ENCODE measurements at places on chromosomes 7 and 10.

DNA sequence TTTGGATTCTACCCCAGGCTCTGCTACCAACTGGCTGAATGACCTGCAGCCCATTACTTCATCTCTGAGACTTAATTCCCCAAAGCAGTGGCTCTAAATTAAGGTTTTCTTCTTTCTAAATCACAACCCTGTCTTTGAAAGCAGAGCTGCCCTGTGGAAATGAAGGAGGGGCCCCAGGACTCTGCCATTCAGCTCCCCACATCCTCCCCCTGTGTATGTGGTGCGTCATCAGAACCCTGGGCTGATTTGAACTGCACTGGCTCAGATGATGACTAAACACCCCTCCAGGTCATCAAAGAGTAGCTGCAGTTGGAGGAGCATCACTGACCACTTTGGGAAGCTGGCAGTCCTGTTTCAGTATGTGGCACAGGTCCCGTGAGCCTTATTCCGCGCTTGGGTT is 46.6 kb downstream of the BPGM start:
- no peak for DNase-seq
- no peaks in the 10 kb centered on the region for H3K36me3 ChIP-seq
- H3K27ac ChIP-seq = no peak overlapping the region
- peaks cover 4% of the 10 kb centered on the region for H3K4me1 ChIP-seq
- H3K4me3 ChIP-seq = no peak overlapping the region
- H3K27me3 ChIP-seq = no peaks in the 10 kb centered on the region

GRCh38 chr10:97426776-97427570 is 982 bp downstream of the PGAM1 start:
- peaks cover 17% of the 10 kb centered on the region for H3K4me1 ChIP-seq
- H3K36me3 ChIP-seq = peaks cover 26% of the 10 kb centered on the region
- H3K27ac ChIP-seq = peak overlapping the region; percentile 76
- no peaks in the 10 kb centered on the region for H3K27me3 ChIP-seq

DNA sequence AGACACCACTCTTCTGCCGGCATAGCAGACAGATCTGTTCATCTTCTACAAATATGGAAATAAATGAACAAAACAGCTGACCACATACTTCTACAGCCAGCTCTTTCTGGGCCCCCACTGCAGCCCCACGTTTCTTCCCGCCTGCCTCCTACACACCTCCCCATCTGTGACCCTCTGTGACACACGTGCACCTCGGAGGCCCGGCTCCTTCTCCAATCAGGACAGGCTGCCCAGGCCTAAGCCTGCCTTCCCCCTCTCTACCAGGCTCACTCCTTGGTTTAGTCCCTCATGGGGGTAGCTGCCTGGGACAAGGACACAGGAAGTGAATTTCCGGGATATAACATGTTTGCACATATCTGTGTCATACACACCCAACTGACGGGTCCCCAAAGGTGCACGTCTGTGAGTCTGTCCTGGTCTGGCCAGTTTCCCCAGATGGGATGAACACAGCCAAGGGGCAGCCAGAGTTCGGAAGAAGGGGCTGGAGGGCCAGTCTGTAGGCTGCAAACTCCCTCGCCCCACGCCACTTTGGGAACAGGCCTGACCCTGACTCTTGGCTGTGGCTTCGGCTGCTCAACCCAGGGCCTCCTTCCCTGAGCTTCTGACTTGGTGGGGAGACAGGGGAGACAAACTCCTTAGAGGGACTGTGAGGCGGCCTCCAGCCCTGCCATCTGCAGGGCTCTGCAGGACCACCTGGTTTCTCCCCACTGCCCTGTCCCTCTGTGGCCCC is 30.3 kb downstream of the PITRM1 start:
- no peaks in the 10 kb centered on the region for H3K27me3 ChIP-seq
- no peak for DNase-seq
- H3K4me1 ChIP-seq = no peaks in the 10 kb centered on the region
- no peak overlapping the region for H3K27ac ChIP-seq
- peaks cover 93% of the 10 kb centered on the region for H3K36me3 ChIP-seq

GRCh38 chr7:95318501-95319100 is 5.7 kb downstream of the PON1 start:
- no peak for DNase-seq
- no peak overlapping the region for H3K4me3 ChIP-seq
- H3K27ac ChIP-seq = no peak overlapping the region
- peaks cover 20% of the 10 kb centered on the region for H3K4me1 ChIP-seq
- no peaks in the 10 kb centered on the region for H3K36me3 ChIP-seq

DNA sequence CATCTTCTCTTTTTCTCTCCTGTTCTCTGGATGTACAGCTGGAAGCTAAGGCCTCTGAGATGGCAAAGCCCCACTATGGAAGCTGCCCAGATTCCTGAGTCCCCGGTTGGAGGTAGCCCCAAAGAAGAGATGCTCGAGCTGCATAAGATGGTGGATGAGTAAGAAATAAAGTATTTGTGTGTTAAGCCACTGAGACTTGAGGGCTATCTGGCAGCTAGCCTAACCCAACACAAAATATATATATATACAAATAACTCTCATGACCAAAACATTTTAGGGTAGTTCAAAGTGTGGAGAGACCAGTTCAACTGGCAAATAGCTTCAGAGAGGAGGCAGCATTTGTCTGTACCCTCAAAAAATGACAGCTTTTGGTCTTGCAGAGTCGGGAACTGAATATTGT is 72.4 kb upstream of the PDE1C start:
- no peak overlapping the region for H3K27ac ChIP-seq
- H3K4me3 ChIP-seq = no peak overlapping the region
- no peaks in the 10 kb centered on the region for H3K27me3 ChIP-seq
- no peaks in the 10 kb centered on the region for H3K36me3 ChIP-seq
- H3K4me1 ChIP-seq = no peaks in the 10 kb centered on the region

GRCh38 chr7:139851770-139852481 is 22.9 kb downstream of the TBXAS1 start:
- H3K4me1 ChIP-seq = no peaks in the 10 kb centered on the region
- no peak for DNase-seq
- no peak overlapping the region for H3K4me3 ChIP-seq
- no peak overlapping the region for H3K27ac ChIP-seq
- H3K36me3 ChIP-seq = no peaks in the 10 kb centered on the region

GRCh38 chr7:158530800-158531609 is 56.6 kb downstream of the PTPRN2 start:
- H3K36me3 ChIP-seq = no peaks in the 10 kb centered on the region
- no peak for DNase-seq
- no peaks in the 10 kb centered on the region for H3K4me1 ChIP-seq
- no peak overlapping the region for H3K27ac ChIP-seq
- H3K27me3 ChIP-seq = no peaks in the 10 kb centered on the region

DNA sequence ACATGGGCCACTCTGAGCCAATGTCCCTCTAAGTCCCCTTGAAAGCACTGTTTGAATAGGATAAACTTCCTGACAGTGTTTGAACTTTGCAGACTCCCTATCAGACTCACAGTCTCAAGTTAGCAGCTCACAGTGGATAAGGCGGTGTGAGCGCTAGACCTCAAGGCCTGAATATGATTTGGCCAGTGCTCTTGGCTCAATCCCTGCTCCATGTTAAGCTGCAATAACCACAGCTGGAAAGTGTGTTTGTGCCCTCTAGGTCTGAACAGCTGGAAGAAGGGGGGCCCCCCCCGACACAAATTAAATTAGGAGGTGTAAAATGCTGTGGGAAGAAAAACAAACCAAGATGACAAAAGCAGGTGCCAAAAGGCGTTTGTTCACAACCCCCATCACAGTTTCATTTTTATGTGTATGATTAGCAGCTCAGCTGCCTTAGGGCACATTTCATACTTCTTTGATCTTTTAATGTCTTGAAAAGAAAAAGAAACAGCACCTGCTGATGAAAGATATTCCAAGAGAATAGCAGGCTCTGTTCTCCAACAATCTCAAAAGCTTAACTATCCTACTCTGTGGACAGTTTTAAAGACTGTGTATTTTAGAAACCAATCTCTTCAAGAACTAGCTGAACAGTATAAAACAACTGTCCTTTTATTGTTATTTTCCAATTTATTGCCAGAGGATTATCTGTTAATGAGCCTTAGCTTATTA is 167.6 kb downstream of the SNX13 start:
- H3K27me3 ChIP-seq = no peaks in the 10 kb centered on the region
- H3K4me3 ChIP-seq = no peak overlapping the region
- H3K36me3 ChIP-seq = no peaks in the 10 kb centered on the region
- H3K27ac ChIP-seq = no peak overlapping the region

DNA sequence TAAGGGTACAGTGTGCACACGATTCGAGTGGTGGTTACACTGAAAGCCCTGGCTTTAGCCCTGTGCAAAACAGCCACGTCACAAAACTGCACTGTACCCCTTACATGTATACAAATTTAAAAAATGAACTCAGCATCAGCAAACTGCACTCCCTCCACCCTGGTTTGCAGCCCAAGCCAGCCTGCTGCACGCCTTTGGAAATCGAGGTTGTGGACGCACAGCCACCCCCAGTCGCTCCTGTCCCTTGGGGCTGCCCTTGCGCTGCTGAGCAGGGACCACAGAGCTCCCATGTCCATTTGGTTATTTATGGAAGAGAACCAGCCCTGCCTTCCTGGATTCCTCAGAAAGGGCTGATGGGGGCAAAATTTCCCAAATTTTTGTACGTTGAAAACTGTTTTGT is 98.8 kb downstream of the INPP5A start:
- H3K27ac ChIP-seq = no peak overlapping the region
- H3K36me3 ChIP-seq = no peaks in the 10 kb centered on the region
- H3K4me1 ChIP-seq = peaks cover 14% of the 10 kb centered on the region

GRCh38 chr7:87083865-87084519 is 24.5 kb upstream of the ELAPOR2 start:
- no peaks in the 10 kb centered on the region for H3K36me3 ChIP-seq
- DNase-seq = no peak
- no peaks in the 10 kb centered on the region for H3K27me3 ChIP-seq
- no peak overlapping the region for H3K27ac ChIP-seq
- no peak overlapping the region for H3K4me3 ChIP-seq
- H3K4me1 ChIP-seq = no peaks in the 10 kb centered on the region

DNA sequence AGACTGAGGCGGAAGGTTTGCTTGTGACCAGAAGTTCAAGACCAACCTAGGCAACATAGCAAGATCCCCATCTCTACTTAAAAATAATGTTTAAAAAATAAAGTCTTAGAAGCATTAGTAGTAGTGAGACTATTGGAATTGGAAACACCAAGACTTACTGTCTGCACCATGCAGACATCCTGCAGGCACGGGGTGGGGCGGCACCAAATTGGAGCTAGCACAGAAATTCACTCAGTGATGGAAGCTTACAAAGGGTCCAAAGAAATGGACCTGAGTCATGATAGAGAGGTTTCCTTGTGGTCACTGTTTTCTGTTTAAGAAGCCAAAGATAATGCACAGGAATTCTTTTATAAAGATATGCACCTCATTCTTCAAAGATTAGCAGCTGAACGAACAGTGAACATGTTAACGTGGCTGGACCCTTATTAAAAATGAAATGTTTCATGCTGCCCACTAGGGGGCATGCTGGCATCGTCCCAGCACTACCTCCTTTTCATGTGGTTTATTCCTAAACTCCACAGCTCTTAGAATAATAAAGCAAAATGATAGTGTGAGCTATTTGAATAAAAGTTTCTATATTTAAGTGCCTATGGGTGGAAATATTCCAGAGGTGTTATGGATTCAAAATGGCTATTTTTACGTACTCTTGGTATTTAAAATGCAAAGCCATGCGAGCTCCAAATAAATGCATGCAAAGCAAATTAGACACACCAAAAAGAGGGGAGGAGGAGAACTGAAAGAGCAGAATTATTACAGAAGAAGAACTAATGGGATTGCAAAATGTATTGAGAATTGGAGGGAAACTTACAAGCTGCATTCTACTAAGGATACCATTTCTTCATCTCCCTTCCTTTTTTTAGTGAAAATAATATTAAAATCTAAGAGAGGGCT is 28.6 kb downstream of the PDSS1 start:
- H3K27me3 ChIP-seq = no peaks in the 10 kb centered on the region
- H3K4me1 ChIP-seq = no peaks in the 10 kb centered on the region
- DNase-seq = peak; percentile 45
- H3K27ac ChIP-seq = no peak overlapping the region
- H3K36me3 ChIP-seq = peaks cover 52% of the 10 kb centered on the region
- no peak overlapping the region for H3K4me3 ChIP-seq

GRCh38 chr7:95095966-95096540 is 188.7 kb downstream of the PPP1R9A start:
- H3K36me3 ChIP-seq = no peaks in the 10 kb centered on the region
- H3K27ac ChIP-seq = no peak overlapping the region
- H3K4me3 ChIP-seq = no peak overlapping the region
- H3K4me1 ChIP-seq = peaks cover 5% of the 10 kb centered on the region
- H3K27me3 ChIP-seq = no peaks in the 10 kb centered on the region

DNA sequence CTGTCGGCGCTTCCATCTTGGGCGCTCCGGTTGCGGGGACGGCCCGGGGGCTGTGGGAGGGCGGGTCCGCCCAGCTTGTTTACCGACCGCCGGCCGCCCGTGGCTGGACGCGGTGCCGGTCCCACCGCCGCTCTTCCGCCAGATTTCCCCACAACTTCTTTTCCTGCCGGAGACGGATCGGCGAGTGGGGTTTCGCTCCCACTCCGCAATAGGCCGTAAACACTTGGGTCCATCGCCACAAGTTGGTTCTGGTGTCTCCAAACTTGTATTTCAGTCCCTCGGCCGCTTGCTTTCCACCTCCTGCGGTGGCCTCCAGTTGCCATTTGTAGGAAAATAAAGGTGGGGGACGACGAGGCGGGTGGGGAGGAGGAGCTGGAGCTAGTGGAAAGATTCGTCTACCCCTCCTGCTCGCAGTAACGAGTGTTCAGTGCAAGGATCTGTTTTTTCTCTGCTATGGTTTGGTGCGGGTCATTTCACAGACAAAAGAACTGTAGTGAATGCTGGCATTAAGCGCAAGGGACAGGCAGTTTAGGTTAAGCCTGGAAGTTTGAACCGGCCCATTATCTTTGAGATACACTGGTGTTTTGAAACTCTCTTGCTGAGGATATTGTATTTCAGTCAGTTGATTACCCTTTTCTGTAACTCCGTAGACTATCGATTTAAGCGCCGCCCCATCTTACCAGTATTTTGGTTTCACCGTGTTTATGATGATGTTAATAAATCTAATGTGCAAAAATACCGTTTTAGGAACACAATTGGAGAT is 24.3 kb upstream of the ZRANB1 start:
- peak overlapping the region; percentile 96 for H3K27ac ChIP-seq
- H3K36me3 ChIP-seq = peaks cover 3% of the 10 kb centered on the region
- no peaks in the 10 kb centered on the region for H3K27me3 ChIP-seq
- H3K4me3 ChIP-seq = peak overlapping the region; percentile 86
- peaks cover 9% of the 10 kb centered on the region for H3K4me1 ChIP-seq

DNA sequence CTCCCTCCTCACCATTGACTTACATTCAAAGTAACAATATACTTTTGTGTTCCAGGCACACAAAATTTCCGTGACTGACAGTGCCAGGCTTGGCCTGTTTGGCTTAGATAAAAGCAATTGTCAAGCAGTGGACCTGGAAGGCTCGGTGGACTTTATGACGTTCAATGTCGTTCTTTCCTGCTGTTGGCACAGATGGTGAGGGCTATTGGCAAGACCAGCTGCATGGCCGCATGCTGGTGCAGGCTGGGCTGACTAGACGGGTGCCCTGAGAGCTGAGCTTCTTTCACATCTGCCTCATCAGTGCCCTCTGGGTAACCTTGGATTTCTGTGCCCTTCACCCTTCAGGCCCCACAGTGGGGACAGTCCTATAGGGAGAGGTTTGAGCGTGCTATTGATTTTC is 45.2 kb downstream of the WIPF3 start:
- no peaks in the 10 kb centered on the region for H3K36me3 ChIP-seq
- H3K4me1 ChIP-seq = peaks cover 59% of the 10 kb centered on the region
- H3K27me3 ChIP-seq = no peaks in the 10 kb centered on the region
- no peak overlapping the region for H3K4me3 ChIP-seq
- H3K27ac ChIP-seq = no peak overlapping the region

GRCh38 chr7:27434756-27435400 is 192.3 kb downstream of the EVX1 start:
- peaks cover 4% of the 10 kb centered on the region for H3K27me3 ChIP-seq
- no peaks in the 10 kb centered on the region for H3K36me3 ChIP-seq
- no peak overlapping the region for H3K27ac ChIP-seq
- no peak for DNase-seq
- H3K4me1 ChIP-seq = no peaks in the 10 kb centered on the region
